ENCODE measurements at places on chromosomes 13 and 19. TPM values are rescaled to one million over a fixed set of nuclear protein-coding genes. Genes with fewer than 3 reads are reported as not detected.

Gene ZNF222
- 3.2 TPM for total RNA-seq

GRCh38 chr13:49240017-49240416 is 7.7 kb upstream of the CDADC1 start:
- DNase-seq, result no peak

Gene KCNRG
- total RNA-seq, result 0.19 TPM

Gene KASH5
- not detected for total RNA-seq

Gene GIPC3
- total RNA-seq, result 3.2 TPM

DNA sequence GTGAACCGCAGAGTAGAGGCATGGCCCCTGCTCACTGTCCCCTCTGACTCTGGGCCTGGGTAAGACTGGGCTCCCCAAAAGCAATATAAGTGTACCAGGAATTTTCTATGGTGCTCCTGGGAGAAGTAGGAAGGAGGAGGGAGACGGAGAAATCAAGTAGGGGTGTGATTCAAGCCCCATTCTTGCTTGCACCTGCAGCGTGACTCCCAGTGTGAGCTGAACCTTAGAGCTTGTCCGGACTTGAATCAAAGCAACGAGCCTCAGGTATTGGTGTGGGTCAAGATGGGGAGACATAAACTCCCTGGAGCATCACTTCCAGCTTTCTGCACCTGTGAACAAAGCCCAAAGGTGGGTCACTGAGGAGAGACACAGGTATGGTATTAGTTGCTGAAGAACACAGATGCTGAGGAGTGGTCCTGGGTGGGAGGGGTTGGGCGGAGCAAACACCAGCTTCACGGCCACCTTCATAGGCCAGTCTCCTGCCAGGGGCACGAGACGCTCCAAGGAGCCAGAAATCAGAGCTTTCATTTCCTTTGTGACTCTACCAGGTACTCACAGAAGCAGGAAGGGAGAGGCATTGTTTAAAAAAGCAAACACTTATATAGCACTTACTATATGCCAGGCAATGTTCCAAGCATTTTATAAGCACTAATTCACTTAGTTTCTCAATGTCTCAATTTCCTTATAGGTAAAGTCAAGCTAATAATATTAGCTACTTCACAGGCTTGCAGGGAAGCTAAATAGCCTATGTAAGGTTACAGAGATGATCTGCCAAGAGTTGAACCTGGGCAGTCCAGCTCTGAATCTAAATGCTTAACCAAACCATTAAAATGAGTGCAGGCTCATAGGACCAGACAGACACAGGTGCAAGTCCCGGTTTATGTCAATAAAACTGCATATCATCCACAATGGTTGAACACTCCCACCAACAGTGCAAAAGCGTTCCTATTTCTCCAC is 775.3 kb downstream of the UQCRFS1 start:
- DNase-seq, result no peak

Gene JAK3
- 12.1 TPM for total RNA-seq

DNA sequence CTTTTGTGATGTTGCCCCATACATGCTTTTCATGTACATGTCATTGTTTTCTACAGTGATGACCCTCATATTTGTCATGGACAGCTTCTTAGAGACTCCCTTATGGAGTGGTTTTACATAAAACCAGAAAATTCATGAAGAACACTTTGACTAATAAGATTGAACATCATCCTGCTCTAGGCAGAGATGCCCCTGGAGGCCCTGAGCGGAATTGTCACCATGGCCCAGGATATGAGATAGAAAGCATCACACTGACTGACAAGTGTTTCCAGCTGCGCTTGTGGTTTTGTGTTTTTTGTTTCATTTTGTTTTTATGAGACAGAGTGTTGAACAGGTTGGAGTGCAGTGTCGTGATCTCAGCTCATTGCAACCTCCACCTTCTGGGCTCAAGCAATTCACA is 22.2 kb downstream of the ZNF701 start:
- no peak for DNase-seq

Gene SOHLH2
- total RNA-seq, result not detected

Data from glomerular endothelial cell (primary cell).